ENCODE measurements at places on chromosomes 11 and 22. TPM values are rescaled to one million over a fixed set of nuclear protein-coding genes. Genes with fewer than 3 reads are reported as not detected.

Gene TSG101
- total RNA-seq = 45.7 TPM

Gene MUC6
- not detected for total RNA-seq

Gene SPTBN2
- 0.62 TPM for total RNA-seq

Gene XPNPEP3
- total RNA-seq = 19.4 TPM

Gene RIN1
- 8.0 TPM for total RNA-seq

Gene ZNF215
- 0.18 TPM for total RNA-seq

- no peaks in the 10 kb centered on the region for H3K36me3 ChIP-seq
- no peaks in the 10 kb centered on the region for H3K27me3 ChIP-seq
- no peak overlapping the region for H3K4me3 ChIP-seq
- peaks cover 3% of the 10 kb centered on the region for H3K4me1 ChIP-seq
- no peak overlapping the region for H3K27ac ChIP-seq
- DNase-seq = no peak
Observed at GRCh38 chr11:30387891-30388861, 65.3 kb downstream of the ARL14EP start.

- no peak for DNase-seq
- H3K4me3 ChIP-seq = no peak overlapping the region
- H3K36me3 ChIP-seq = peaks cover 77% of the 10 kb centered on the region
- no peaks in the 10 kb centered on the region for H3K27me3 ChIP-seq
- H3K27ac ChIP-seq = no peak overlapping the region
Observed at GRCh38 chr22:29642694-29643093, 39.3 kb downstream of the NF2 start.

DNA sequence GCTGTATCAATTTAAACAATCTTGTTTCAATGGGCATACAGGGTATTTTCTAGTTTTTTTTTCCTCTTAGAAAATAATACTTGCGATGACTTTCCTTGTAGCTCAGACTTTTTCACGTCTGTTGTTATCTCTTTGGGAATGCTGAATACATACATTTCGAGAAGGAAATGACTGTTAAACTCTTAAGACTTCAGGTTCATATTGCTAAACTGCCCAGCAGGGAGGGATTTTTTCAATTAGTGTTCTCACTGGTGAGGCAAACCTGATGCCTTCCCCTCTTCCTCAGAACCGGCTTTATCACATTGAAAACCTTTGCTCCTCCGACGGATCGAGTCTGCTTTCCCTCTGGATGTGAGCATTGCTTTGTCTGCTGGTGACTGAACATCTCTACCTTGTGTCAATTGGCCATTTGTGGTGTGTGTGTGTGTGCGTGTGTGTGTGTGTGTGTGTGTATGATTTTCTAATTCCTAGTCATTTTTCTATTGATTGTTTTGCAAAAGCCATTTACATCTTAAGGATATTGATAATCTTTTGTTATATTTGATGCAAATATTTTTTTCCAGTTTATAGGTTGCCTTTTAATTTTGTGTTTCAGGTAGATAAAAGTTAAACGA lies 6.6 kb downstream of the NEAT1 start:
- peaks cover 34% of the 10 kb centered on the region for H3K36me3 ChIP-seq
- H3K27me3 ChIP-seq = no peaks in the 10 kb centered on the region
- H3K4me1 ChIP-seq = peaks cover 83% of the 10 kb centered on the region
- H3K27ac ChIP-seq = peak overlapping the region; percentile 99
- DNase-seq = no peak

- no peak overlapping the region for H3K27ac ChIP-seq
- no peaks in the 10 kb centered on the region for H3K36me3 ChIP-seq
- no peak overlapping the region for H3K4me3 ChIP-seq
- DNase-seq = no peak
- H3K27me3 ChIP-seq = peaks cover 45% of the 10 kb centered on the region
Observed at GRCh38 chr11:46383974-46384701, 2.7 kb downstream of the MDK start.

DNA sequence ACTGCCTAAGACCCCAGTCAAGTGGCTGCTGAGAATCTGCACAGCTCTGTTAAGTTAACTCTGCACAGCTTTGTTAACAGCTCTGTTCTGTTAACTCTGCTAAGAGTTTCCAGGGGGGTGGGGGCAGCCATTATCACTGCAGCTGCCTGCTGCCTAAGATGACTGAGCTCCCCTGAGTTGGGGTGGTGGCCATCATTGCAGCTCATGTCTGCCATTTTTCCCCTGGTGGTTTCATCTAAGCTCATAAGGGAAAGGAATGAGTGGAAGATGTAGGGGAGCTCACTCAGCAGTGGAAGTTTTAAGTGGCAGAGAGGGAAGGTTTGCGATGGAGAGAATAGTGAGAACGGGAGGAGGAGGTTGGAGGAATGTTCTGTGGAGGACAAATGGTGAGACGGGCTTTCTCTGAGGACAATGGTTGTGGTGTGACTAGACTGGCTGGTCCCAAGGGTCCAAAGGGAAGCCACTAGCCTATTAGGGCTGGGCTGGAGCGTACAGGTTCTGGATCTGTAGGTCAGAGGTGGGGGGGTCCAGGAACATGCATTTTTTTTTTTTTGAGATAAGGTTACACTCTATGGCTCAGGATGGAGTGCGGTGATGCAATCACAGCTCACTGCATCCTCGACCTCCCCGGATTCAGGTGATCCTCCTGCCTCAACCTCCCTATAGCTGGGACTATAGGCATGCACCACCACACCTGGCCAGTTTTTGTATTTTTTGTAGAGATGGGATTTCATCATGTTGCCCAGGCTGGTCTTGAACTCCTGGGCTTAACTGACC lies 13.5 kb upstream of the PLET1 start:
- no peaks in the 10 kb centered on the region for H3K27me3 ChIP-seq
- no peak for DNase-seq
- no peak overlapping the region for H3K4me3 ChIP-seq

- H3K4me3 ChIP-seq = no peak overlapping the region
- H3K4me1 ChIP-seq = no peaks in the 10 kb centered on the region
- DNase-seq = no peak
- no peak overlapping the region for H3K27ac ChIP-seq
- H3K27me3 ChIP-seq = peaks cover 10% of the 10 kb centered on the region
Observed at GRCh38 chr11:120044011-120044675, 93.8 kb downstream of the TRIM29 start.
